HEK293T (cell line): ENCODE measurements at places on chromosomes 7 and 10.

DNA sequence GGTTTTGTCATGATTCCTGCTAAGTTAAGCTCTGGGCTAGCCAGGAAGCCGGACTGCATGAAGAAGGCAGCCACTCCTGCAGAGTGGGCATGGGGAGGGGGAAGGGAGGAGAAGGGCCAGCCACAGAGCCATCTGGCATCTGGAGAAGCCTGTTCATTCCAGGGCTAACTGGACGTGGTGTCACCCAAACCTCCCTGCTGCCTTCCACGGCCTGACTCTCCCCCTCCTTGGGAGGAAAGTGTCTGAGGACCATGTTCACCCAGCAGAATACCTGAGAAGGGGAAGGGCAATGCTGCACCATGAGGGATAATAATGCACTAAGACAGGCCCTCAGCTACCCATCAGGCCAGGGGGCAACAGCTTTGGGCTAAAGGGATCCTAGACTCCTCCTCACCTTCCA is 15.4 kb downstream of the AQP1 start:
- DNase-seq, result no peak

DNA sequence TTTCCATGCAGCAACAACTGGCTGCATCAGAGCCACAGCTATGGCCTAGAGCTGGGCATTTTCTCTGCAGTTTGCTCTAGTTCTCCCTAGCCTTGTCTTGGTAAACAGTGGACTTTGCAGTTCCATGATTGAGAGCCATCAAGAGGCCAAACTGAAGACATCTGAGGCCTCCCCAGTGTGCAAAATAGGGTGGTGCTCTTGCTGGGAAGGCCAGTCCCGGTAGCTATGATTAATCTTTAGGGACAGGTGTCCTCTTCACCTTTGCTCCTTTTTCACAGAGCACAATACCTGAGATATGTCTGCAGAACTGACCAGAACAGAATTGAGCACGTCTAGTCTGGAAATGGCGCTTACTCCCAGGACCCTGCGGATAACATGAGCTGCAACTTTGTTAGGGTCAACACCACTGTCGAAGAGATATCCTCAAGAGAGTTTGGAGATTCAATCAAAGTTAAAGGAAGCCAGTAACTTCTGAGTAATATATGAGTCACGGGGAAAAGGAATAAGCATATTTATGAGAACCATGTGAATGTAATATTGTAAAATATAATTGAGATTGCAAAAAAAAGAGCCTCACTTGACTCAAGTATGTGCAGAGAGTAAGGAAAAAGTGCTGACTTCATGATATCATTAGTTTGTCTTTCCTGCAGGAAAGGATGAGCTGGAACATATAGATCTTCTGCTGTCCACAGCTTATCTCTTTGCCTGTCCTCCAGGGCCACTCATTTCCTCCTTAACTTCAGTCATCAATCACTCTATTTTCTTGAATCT is 76.7 kb downstream of the ANK3 start:
- no peak for DNase-seq

DNA sequence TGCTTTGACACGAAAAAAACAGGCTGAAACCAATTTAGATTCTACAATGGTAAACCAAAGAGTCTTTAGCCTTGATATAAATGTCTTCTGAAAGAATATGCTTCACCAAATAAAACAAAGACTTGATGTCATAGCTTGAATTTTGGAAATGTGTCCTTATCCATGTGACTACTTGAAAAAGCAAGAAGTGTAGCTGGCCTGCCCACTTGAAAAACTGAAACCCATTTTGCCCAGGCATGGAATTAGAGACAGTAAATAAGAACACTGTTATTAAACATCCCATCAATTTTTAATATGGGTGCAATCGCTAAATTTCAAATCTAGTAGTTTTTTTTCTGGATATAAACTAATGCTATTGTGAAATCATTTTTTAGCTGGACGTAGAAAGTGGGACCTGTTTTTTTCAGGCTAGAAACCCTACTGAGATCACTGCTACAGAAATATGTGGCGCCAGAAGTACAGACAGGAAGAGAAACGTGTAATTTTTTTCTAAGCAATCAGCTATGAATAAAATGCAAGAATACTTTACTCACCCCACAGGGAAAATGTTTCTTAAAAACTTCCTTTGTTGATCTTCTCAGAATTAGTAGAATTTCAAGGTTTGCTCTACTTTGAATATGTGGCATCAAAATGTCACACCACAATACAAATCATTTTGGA is 56.7 kb downstream of the PIP4K2A start:
- no peak for DNase-seq

DNA sequence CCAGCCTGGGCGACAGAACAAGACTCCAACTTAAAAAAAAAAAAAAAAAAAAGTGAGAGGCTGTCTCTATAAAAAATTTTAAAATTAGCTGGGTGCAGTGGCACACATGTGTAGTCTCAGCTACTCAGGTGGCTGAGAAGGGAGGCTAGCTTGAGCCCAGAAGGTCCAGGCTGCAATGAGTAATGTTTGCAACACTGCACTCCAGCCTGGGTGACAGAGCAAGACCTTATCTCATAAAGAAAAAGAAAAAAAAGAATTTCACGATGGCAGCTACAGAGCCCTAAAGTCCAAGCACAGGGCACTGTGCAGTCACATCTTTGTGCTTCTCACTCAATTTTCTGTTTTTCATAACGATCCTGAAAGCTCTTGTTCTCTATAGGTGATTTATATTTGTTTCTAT is 209.5 kb upstream of the KCTD7 start:
- no peak for DNase-seq

DNA sequence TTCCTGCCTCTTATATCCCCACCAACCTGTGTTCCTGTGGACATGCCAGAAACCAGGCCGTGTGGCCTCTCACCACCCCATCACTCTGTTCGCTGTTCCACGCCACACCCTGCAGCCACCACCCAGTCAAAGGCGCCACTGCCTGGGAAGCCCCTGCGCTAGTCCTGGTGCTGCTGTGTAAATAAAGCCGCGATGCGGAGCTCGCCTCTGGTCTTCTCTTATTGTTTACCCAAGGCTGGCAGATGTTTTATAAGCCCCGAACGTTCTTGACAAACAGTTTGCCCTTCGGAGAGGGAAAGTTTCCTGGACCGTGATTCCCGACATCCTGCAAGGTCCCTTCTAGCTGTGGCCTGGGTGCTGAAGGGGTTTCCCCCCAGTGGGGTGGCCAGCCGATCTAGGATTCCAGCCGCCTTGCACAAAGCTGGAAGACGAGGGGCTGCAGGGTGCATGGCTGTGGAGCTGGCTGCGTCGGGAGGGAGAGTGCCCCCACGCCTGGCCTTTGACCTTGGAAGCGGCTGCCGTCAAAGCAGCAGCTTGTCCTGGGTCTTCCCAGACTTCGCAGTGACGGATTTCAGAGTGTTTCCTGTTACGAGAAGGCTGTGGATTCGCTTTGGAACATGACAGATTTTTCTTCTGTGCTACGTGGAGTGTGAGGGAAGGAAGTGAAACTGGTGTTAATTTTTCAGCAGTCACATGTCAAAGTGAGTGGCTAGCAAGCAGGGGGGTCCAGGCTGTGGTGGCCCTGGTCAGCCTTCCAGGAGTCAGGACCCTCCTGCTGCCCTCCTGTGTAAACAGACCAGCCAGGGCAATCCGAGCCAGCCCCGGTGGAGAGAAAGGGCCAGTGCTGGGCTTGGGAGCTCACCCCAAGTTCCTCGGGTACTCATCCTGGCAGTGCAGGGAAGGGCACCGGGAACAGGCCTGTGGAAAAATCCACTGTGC is 61.6 kb downstream of the LHPP start:
- DNase-seq, result no peak

GRCh38 chr10:79188154-79188965 is 119.6 kb downstream of the ZMIZ1 start:
- DNase-seq, result no peak

DNA sequence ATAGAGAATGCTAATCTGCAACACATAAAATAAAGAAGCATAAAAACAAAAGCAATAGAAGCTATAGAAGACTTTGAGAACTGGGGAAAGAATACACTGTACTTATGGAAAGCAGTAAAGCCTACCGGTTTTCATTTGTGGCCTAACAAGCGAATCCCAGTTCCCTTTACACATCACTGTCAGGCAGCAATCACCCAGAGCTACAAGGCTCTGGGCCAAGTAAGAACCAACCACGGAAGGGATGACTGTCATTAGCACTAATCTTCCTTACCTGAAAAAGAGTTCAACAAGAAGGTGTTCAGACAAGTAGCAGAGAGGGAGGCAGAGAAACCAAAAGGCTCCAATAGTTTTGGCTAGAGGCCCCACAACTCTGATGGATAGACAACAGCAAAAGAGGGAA is 15.0 kb downstream of the CCDC6 start:
- no peak for DNase-seq

GRCh38 chr10:3757638-3758490 is 27.1 kb downstream of the KLF6 start:
- no peak for DNase-seq
